CD4-positive, alpha-beta T cell treated with Interleukin-1 beta for 1 hour (primary cell): ENCODE measurements at places on chromosomes 12 and 14.

GRCh38 chr12:125861299-125862281 is 796.4 kb downstream of the AACS start:
- DNase-seq: no peak

- DNase-seq: no peak
Observed at GRCh38 chr14:59190372-59190771, 1.9 kb downstream of the DAAM1 start.

- no peak for DNase-seq
Observed at GRCh38 chr12:19223695-19224094, 94.2 kb downstream of the PLEKHA5 start.

GRCh38 chr14:53951627-53952303 is 4.9 kb downstream of the BMP4 start:
- DNase-seq: no peak

- no peak for DNase-seq
Observed at GRCh38 chr12:18492372-18493025, 231.2 kb downstream of the PIK3C2G start.

GRCh38 chr12:40645361-40645760 is 46.9 kb upstream of the CNTN1 start:
- DNase-seq: no peak

- no peak for DNase-seq
Observed at GRCh38 chr14:67800743-67801142, 15.6 kb downstream of the ZFYVE26 start.

DNA sequence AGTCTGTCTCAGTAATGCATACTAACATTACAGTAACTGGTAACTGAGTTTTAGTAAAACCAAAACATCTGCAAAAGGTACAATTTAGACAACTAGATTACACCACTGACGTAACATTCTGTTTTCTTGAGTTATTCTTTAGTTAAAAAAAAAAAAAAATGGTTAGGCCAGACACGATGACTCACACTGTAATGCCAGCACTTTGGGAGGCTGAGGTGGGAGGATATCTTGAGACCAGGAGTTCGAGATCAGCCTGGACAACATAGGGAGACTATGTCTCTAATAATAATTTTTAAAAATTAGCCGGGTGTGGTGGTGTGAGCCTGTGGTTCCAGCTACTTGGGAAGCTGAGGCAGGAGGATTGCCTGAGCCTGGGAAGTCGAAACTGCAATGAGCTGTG is 34.1 kb downstream of the AP5M1 start:
- DNase-seq: no peak

DNA sequence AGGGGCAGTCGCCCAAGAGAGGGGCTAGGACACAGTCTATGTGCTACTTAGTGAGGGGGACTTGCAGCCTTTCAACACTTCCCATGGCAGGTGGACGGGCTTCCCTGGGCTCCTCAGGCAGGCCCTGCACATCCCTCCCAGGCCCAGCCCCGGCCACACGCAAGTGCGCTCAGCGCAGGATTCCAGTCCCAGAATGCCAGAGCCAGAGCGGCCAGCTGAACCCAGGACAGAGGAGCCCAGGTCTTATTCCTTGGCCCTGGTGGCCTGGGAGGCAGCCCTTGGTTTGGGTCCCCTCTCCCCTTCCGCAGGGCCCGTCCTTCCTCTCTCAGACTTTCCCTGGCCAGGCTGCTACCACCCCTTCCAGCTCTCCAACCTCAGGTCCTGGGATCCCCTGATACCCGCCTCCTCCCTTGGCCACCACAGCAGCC is 12.0 kb downstream of the DLK1 start:
- no peak for DNase-seq

DNA sequence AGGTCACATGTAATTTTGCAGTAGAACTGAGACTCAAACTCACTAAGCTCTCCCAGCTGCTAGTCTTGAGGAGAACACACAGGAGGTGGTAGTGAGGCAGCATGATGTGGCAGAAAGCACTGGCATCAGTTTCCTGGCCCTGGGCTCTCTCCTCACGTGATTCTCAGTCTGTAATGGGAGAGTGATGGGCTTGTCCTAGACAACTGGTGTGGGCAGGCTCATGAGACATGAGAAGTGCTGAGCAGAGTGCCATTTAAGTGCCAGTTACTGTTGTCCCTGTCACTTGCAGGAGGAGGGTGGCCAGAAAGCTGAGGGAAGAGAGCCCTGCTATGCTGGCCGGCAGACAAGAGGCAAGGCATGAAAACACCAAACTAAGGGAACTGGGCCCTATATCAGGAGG is 48.5 kb upstream of the OVCH1 start:
- DNase-seq: no peak

GRCh38 chr12:108853981-108854446 is 3.4 kb downstream of the SSH1 start:
- DNase-seq: no peak

DNA sequence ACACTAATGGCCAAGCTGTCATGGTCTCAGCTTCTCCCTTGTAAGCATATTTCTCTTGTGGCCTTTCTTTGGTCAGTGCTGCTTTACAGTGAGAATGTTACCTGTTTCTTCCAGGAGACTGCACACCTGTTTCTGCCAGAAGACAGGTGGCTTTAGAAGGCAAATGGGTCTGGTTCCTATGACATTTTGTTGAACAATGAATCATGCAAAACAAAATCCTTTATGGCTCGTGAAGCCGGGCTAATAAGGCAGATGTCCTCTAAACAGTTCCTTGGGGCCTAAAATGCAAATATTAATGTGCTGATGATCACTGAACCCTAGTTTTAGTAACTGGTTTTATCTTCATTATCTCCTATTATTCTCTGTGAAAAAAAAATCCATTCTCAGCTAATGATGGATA is 927.6 kb downstream of the GALC start:
- DNase-seq: no peak

DNA sequence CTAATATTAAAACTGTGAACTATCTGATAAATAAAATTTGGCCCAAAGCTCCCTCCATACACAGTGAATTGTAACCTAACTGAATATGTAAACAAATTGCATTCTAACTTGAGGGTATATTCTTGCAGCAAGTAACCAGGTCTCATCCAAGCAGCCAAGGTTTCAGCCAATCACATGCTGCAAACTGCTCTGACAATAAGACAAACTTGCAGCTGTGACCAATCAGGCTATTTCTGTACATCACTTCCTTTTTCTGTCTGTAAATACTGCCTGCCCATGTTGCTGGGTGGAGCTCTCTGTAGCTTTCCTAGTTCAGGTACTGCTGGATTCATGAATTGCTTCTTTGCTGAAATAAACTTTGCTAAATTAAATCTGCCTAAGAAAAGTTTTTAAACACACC is 499.0 kb downstream of the GALC start:
- no peak for DNase-seq

DNA sequence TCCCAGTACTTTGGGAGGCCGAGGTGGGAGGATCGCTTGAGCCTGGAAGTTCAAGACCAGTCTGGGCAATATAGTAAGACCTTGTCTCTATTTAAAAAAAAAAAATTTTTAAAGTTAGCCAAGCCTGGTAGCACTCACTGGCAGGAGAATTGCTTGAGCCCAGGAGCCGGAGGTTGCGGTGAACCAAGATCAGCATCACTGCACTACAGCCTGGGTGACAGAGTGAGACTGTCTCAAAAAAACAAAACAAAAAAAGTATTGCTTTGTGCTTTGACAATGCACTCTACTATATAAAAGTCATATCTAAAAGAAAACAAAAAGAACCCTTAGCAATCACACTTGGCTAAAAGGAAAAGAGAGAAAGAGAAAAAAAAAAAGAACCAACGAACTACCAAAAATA is 26.8 kb downstream of the GNPTAB start:
- no peak for DNase-seq

DNA sequence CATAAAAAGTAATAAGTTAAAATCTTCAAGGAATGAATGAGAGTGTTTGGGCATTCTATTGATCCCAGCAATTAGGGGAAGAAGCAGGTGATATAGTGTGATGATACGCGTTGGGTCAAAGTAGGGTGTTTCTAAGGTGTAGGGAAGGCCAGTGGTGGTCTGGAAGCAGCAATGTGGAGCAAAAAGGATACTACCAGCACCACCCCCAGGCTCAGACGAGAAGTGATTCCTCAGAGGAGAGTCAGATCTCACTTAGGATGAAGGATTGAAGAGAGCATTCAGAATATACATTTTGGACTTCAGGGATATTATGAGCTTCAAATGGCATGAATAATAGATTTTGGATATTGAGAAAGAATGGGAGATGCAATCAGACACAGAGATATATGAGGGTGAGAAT is 497.6 kb downstream of the RMST start:
- no peak for DNase-seq

GRCh38 chr12:90631591-90632212 is 323.3 kb downstream of the CCER1 start:
- no peak for DNase-seq

DNA sequence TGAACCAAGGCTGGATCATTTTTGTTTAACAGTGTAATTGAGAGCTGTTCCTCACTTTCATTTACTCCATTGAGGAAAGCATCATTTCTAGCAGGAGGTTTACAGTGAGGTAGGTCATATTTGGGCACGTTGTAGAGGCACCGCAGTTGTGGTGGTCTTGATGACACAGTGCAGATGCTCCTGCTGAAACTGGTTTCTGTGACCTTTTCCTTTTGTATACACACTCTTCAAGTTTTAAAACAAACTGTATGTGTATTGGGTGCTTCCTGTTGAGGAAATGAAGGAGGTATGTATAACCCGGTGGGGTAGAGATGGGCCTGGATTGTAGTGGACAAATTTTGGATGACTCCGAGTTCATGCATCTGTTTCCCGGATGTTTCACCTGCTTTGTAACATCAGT is 456.3 kb upstream of the RGS6 start:
- no peak for DNase-seq

GRCh38 chr12:68454892-68455291 is 122.7 kb upstream of the MDM1 start:
- DNase-seq: no peak

DNA sequence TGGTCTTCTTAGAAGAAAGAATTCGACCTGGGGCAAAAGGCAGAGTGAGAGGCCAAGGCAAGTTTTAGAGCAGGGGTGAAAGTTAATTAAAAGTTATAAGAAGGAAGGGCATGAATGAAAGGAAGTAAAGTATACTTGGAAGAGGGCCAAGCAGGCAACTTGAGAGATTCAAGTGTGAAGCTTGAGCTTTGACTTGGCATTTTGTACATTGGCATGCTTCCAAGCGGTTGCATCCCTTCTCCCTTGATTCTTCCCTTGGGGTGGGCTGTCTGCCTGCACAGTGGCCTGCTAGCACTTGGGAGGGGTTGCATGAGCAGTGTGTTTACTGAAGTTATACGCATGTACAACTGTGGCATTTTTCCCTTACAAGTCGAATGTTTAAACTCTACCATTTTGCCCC is 74.8 kb upstream of the MGAT4C start:
- no peak for DNase-seq

- no peak for DNase-seq
Observed at GRCh38 chr12:131347345-131347714, 363.6 kb upstream of the SFSWAP start.

- no peak for DNase-seq
Observed at GRCh38 chr12:51760231-51760630, 88.3 kb downstream of the FIGNL2 start.

DNA sequence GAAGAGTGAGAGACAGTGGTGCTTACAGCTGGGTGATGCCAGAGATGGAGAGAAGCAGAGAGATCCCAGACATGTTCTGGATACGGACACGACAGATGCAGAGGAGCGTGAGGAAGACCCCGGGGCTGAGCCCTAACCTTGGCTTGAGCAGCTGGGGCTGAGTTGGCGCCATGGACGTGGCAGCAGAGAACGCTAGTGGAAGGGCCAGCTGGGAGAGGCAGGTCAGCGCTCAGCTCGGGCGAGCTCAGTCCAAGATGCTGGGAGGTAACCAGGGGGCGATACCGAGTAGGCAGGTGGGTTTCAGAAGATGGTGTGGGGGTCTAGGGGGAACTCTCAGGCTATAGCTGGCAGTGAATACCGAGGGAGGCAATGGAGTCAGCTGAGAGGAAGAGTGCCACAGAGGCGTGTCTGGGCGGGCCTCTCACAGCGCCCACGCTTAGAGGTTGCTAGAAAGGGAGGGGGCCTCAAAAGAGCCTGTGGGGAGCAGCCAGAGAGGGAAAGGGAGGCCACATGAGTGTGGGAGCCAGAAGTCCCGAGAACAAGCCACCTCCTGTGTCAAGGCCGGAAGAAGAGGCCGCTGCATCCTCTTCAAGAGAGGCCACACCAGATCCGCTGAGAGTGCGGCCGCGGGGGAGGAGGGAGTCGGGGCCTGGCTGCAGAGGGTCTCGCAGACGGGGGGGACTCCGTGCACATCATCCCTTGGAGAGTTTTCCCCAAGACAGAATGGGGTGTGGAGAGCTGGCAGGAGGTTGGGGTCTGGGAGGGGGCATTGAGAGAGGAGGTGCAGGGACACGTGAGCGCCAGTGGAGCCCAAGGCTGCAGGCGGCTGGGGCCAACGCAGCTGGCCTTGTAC is 57.0 kb upstream of the DIO3 start:
- no peak for DNase-seq

DNA sequence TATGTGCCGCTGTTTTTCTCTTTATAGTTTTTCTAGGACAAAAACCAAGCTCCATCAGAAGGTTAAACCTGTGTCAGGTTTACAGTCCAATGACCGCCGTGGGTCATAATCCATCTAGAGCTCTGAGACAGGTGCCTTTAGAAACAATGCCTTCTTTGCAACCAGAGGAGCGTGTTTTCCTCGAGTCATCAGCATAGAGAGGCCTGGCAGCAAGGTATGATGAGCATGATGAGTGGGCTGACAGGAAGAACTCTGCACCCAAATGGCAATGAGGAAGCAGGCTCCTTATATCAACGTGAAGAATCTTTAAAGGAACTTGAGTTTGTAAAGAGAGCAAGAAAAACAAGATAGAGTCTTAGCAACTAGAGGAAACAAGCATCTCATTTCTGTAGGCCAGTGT is 60.5 kb upstream of the NUDT4 start:
- DNase-seq: no peak

DNA sequence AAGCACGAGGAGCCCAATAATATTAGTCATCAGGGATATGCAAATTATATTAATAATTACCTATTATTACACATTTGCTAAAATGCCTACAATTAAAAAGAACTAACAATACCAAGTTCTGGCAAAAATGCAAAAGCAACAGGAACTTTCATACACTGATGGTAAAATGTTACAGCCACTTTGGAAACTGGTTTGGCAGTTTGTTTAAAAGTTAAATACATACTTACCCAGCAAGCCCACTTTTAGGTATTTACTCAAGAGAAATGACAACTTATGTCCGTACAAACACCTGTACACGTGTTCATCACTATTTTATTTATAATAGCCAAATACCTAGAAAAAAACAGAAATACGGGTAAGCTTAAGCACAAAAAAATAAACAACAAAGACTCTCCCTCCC is 17.0 kb downstream of the WDR89 start:
- DNase-seq: no peak

DNA sequence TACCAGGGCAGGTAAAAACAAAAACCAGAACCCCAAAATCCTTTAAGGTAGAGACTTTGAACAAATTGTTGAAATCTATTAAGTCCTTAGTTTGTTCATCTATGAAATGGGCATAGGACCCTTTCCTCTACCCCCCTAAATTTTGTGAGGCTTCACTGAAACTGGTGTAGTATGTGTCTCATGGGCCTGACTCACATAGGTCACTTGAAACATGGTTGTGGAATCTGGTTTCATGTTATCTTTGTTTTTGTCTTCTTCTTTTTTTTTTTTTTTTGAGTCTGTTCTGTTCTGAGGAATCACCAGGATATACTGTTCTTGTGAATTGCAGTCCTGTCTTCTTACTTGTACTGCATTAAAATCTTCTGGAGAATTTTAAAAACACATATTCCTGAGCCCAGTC is 202.2 kb downstream of the KTN1 start:
- no peak for DNase-seq
